ENCODE measurements at places on chromosomes 4 and X.

- no peak for DNase-seq
These were observed 12.4 kb downstream of the DYNLT3 start for GRCh38 chrX:37834937-37835336.

DNA sequence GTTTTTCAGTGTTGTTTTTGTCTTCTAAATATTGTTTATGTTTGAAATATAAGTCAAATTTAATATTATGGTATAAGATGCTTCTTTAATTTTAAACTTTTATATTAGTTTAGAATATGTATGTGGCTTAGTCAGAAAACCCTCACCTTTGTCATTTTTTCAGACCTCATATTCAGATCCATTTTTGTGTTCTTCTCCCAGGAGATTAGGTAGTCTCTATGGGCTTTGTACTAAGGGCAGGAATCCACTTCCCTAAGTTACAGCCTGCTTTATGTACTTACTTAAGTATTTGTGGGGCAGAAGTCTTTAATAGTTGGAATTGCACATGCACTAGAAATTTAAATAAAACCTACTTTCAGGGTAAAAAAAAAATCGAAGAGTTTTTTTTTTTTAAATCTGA, 63.5 kb upstream of the TENM3 start:
- DNase-seq = no peak

DNA sequence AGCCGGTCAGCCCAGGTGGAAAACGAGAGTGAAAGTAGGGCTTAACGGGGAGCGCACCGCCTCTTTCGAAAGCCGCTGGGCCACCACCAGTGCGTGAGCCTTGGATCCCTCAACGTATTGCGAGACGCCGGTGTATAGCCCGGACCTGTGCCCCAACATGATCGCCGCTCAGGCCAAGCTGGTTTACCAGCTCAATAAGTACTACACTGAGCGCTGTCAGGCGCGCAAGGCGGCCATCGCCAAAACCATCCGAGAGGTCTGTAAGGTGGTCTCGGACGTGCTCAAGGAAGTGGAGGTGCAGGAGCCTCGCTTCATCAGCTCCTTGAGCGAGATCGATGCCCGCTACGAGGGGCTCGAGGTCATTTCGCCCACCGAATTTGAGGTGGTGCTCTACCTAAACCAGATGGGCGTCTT, 929 bp downstream of the MAB21L2 start:
- DNase-seq = no peak

- no peak for DNase-seq
These were observed 151.6 kb downstream of the SLIT2 start for GRCh38 chr4:20403290-20403689.

GRCh38 chrX:128634754-128635153, 582.6 kb upstream of the ACTRT1 start:
- no peak for DNase-seq

DNA sequence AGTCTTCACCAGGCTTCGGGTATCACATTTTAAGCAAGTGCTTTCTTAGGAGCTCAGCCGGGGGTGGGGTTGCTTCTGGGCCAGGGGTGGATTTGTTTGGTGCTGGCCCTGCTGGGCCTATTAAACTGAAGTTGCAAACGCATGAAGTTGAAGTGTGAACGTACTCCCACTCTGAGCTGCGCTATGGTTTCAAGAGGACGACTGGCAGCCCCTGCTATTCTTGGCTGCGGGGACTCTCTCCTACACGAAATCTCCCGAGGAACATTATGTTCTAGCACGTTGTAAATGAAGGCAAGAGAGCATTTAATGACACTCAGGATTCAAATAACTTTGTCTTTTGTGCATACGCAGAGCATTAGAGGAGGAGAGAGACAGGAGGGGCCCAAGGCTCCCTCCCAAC, 401.3 kb upstream of the BOD1L1 start:
- no peak for DNase-seq

Data from pulmonary artery endothelial cell (primary cell).